ENCODE measurements at places on chromosomes 2 and 18.

DNA sequence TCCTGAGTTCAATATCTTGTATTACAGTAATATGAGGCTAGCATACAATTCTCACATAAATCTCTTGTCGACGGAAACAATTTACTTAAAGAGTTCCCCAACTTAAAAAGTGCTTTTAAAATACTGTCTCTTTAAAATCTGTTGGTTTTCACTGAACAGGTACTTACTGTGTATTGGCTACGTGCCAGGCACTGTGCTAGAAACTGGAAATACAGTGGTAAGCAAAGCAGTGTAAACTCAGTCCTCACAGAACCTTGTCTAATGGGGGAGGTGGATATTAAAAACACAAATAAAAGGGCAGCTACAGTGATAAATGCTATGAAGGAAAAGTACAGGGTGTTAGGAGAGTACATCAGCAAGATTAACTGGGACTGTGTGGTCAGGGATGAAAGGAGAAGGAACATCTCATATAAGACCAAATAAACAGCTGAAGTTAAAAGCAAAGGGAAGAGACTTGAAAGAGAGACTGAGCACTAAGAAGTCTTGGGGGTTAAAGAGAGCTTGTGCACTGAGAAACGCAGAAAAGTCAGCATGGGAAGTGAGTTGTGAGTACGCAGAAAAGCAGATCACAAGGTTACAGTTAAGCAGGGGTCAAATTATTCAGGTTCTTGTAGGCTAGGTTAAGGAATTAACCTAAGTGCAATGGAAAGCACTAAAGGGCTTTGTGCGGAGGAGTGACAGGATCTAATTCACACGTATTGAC is 52.5 kb downstream of the USP40 start:
- H3K4me1 ChIP-seq: peaks cover 59% of the 10 kb centered on the region
- no peak for DNase-seq
- H3K27me3 ChIP-seq: no peaks in the 10 kb centered on the region
- peaks cover 24% of the 10 kb centered on the region for H3K36me3 ChIP-seq

DNA sequence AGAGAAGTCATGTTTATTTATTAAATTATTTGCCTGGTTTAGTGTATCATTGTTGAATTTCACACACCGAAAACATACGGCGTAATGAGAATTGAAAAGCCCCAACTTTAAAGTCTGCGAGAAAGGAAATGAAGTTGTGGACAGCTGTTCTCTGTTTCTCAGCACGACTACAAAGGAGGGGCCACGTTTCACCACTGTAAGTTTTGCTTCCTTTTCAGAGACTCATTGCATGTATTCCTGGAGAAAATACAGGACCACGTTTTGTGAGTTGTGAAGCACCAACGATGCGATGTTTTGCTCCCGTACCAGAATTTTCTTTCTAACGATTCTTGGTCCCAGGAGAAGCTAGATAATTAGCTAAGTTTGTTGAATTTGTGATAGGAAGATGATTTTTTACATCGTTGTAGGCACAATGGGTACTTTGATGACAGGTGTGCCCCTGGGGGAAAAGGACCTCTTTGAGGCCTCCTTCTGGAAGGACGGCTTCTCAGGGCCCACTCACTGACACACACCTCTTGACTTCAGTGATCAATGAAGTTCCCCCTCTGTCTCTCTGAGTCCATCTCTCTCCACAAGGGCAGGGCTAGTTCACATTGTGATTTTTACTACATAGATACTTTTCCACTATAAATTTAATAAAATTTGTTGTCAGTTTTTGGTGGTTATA is 23.7 kb upstream of the ACKR3 start:
- peaks cover 9% of the 10 kb centered on the region for H3K36me3 ChIP-seq
- DNase-seq: no peak
- H3K4me3 ChIP-seq: peak overlapping the region; percentile 78
- H3K27me3 ChIP-seq: no peaks in the 10 kb centered on the region
- peak overlapping the region; percentile 98 for H3K27ac ChIP-seq

DNA sequence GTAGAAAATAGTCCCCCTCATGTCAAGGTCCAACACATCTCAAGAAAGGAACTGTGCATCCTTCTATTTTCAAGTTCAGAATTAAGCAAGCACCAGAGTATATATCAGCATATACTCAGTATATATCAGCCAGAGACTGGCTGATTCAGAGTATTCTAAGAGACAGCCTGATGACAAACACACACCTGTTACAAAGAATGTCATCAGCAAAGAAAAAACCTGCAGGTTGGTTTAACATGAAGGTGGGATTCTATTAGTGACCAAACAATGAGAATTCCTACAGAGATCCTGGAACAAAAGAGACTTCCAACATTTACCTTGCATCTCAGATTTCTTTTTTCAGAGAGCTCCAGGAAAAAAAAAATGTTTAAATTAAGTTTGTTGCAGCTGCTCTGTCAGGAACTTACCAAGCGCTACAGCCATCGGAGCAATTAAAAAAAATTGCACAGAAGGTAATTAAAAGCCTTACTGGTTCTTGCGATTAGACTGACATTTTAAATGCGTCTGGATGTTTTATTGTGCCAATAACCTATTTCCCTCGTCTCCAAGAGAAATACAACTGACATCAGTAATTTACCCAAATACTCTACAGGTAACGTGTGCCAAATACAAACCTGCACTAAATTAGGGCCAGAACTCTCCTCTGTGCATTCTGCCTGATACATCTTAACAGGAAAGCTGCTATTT is 218.1 kb downstream of the HNMT start:
- H3K4me1 ChIP-seq: no peaks in the 10 kb centered on the region
- H3K27ac ChIP-seq: no peak overlapping the region
- no peaks in the 10 kb centered on the region for H3K27me3 ChIP-seq
- no peaks in the 10 kb centered on the region for H3K36me3 ChIP-seq
- no peak for DNase-seq

DNA sequence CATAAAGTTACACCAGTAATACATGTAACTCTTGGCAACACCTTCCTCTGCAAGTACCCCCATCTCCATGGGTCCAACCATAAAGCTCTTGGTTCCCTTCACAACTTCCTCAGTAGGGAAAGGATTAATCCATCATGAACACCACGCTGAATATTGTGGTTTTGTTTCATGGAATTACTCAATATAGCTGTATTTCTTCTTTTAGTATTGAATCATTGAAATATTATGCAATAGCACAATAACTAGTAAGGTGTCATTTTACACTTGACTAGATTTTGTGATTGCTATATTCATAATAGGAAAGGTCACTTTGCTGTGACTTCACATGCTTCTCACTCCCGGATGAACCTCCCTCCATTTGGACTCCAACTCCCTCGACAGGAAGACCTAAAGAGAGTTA is 29.7 kb upstream of the PID1 start:
- H3K27me3 ChIP-seq: no peaks in the 10 kb centered on the region

DNA sequence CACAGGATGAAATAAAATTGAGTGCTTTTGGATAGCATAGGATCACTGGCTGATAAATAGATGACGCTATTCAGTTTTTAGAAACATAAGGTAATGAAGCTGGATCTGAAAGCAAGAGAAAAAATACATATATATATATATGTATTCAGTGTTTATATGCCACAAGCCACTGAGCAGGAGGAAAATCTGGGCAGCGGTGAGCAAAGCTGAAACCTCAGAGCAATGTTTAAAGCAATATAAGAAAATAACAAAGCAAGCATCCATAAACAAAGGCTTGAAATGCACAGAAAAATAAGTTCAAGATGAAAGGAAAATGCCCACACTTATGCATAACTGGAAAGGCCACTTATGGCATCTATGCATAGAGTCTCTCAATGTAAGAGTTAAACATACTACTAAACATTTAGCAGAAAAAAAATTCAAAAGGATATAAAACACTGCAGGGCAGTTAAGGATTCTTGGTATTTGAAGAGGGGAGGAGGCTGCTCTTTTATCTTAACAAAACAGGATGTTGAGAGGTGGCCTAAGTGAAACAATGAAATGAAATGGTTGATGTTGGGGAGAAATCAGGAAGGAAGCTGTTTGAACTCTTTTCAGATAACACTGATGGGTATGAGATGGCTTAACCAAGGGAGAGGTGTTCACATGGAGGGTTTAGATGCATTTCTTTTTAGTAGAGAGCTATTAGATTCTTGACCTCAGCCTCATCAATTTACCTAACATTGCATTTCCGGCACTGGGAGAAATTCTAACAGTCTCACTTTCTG is 129.1 kb downstream of the ARHGAP15 start:
- H3K36me3 ChIP-seq: peaks cover 13% of the 10 kb centered on the region
- no peaks in the 10 kb centered on the region for H3K27me3 ChIP-seq
- H3K4me1 ChIP-seq: peaks cover 75% of the 10 kb centered on the region
- no peak overlapping the region for H3K4me3 ChIP-seq

DNA sequence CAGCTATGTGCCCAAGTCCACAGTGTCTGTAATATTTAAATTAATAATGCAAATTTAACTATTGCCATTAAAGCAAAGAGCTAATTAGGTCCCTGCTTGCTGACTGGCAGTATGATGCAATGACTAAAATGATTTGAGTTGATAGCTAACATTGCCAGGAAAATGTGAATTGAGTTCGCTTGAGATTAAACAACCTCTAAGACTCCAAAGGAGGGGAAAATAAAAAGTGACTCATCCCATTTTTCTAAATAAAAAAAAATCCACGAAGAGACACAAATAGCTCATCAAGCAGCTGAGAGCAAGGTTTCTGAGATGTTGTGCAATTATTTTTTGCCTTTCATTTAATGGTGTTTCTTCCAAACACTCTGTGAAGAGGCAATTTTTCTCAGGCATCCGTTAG is 413.0 kb downstream of the MTX2 start:
- no peaks in the 10 kb centered on the region for H3K4me1 ChIP-seq
- DNase-seq: no peak
- peaks cover 19% of the 10 kb centered on the region for H3K27me3 ChIP-seq
- H3K27ac ChIP-seq: no peak overlapping the region
- no peak overlapping the region for H3K4me3 ChIP-seq
- H3K36me3 ChIP-seq: no peaks in the 10 kb centered on the region

- H3K27ac ChIP-seq: no peak overlapping the region
- H3K4me3 ChIP-seq: no peak overlapping the region
- no peaks in the 10 kb centered on the region for H3K4me1 ChIP-seq
- H3K36me3 ChIP-seq: no peaks in the 10 kb centered on the region
Measured at GRCh38 chr2:36658277-36658748, 38.2 kb upstream of the VIT start.

- H3K36me3 ChIP-seq: no peaks in the 10 kb centered on the region
- no peak for DNase-seq
- no peak overlapping the region for H3K27ac ChIP-seq
- H3K27me3 ChIP-seq: peaks cover 2% of the 10 kb centered on the region
Measured at GRCh38 chr2:223264541-223265193, 212.7 kb downstream of the KCNE4 start.

GRCh38 chr2:7377916-7378569 is 460.8 kb downstream of the RNF144A start:
- H3K27ac ChIP-seq: no peak overlapping the region
- no peaks in the 10 kb centered on the region for H3K4me1 ChIP-seq
